ENCODE measurements at places on chromosomes 5 and 9.

GRCh38 chr9:121743441-121744001, 92.1 kb downstream of the DAB2IP start:
- DNase-seq: no peak

DNA sequence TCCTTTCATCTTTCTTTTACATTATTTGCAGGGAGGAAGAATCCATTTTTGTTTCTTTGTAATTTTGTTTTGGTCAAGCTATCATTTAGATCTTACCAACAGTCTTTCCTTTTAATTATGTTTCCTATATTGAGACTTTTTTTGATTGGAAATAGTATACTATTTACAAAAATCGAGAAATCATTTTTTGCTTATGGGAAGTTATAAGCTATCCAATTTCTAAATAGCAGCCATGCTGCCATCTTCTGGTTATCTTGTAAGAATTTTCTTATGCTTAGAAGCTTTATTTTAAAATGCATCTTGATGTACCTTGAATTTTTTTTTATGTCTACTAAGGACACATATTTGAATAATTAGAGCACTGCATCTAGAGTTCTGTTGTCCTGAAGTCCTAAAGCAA, 821.2 kb downstream of the PTPRD start:
- no peak for DNase-seq

- no peak for DNase-seq
These were observed 379.0 kb upstream of the GRAMD2B start for GRCh38 chr5:126044111-126044668.

- DNase-seq: no peak
These were observed 86.2 kb downstream of the SLC38A9 start for GRCh38 chr5:55625913-55626312.

DNA sequence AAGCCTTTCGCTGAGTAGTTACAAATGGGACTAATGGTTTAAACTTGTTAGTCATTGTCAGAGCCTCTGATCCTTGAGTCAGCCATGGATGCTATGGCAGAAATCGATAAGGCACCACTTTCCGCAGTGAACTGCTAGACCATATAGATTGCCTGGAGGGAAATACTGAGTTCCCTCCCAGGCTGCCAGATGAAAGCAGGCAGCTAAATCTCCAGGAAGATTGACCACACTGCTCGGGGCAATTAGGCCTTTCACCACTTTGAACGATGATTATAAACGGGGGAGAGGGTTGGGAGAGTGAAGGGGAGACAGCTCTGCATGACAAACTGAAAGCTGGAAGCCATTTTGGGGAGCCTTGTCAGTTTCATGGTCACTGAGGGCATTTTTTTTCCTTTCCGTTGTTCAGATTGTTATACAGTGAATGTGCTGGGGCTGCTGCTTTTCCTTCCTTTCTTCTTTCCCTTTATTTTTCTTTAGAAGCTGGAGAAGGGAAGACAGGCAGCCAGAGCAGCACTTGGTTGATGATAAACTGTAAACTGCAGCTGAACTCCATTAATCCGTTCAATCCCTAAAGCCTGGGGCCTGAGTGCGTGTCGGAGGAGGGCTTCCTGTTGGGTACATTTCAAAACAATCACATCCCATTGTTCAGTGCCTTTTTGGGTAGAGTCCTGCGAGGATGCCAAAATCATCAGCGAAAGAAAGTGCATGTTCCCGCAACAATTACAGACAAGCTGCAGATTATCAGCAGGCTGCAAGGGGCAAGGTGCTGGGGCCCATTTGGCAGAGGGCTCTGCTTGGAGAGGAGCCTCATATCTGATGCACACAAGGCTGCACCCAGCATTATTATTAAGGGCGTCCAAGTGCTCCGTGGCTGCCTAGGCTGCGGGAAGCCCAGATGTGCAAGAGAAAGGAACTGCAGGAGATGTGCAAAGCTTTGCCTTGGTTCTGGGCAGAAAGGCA, 308.4 kb downstream of the PSAT1 start:
- DNase-seq: no peak

GRCh38 chr9:16278326-16278999, 592.0 kb downstream of the BNC2 start:
- no peak for DNase-seq

DNA sequence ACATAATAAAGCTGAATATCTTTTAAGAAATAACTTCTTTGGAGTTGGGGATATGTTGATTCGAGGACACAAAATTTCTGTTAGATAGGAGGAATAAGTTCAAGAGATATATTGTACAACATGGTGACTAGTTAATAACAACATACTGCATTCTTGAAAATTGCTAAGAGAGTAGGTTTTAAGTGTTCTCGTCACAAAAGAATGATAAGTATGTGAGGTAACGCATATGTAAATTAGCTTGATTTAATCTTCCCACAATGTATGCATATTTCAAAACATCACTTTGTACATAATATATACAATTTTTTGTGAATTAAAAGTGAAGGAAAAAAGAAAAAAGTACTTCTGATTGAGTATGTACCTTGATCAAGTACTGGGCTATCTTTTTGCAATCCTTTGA, 428.0 kb upstream of the TRPC7 start:
- DNase-seq: no peak

DNA sequence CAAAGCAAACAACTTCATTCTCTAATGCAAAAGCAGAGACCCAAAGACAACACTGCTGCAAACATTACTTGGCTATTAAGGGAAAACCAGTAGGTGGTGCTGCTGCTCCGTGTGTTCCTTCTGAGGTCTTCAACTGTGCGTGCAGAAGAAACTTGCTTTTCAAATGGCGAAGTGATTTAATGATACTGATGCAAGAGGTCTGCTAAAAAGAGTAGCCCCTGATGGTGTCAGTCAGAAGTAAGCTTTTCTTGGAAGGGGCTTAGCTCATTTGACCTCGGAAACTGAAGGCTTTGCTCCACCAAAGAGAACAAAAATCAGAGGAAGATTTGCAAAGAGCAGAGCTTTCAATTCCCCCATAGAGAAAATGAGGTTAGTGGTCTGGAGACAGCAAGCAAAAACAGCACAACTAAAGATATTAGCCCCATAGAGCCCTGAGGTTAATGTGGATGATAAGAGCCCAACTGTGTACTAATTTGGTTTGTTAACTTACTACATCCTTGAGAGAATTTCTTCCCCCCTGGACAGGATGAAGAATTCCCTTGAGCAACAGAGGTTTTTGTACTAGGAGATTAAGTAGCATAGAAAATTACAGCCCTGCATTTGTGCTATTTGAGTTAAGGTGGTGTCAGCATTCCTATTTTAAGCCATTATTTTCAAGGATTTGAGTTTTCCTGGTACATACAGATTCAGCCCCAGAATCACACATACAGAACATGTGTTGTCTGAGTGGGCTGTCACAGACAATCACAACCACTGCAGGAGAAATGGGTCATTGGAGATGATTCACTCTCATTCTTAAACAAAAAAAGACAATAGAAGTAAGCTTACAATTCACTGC, 153.2 kb upstream of the C9orf72 start:
- peak; percentile 27 for DNase-seq

- no peak for DNase-seq
These were observed 207.1 kb downstream of the DCP2 start for GRCh38 chr5:113183694-113184093.

DNA sequence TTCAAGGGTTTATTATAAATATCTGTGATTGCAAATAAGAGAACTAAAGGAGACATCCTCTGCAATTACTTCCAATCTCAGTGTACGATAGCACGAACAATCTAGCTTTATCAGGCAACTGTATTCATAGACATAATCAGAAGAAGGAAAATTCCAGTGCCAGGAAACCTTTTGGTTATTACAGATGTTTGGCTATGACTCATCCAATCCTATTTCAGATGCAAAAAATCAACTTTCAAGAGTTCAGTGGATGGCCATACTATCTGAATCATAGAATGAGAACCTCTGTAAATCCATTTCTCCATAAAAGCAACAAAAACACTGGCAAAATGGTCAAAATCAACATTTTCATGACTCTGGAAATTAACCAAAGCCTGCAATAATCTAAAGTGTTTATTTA, 37.9 kb downstream of the GAS1 start:
- DNase-seq: no peak

- no peak for DNase-seq
These were observed 187.1 kb downstream of the ARHGEF28 start for GRCh38 chr5:73812962-73813588.

GRCh38 chr5:7493622-7494021, 97.7 kb downstream of the ADCY2 start:
- DNase-seq: no peak

DNA sequence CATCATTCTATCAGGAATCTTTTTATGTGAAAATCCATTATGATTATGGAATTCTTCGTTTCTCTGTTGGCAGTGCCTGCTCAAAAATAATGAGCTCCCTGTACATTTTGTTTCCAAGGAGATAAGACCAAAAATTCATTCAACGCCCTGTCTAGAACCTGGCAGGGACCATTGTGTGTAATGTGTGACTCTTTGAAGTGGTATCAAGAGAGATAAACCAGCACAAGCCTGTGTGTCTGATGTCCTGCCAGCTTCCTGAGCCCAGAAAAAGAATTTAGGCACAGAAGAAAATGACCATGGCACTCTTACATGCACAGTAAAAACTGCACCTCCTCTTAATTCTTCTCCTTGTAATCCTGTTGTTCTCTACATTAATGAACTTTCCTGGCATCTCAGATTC, 177.4 kb downstream of the SAXO1 start:
- no peak for DNase-seq

- DNase-seq: no peak
These were observed 83.7 kb upstream of the DHFR start for GRCh38 chr5:80738466-80738865.

- no peak for DNase-seq
These were observed 423.8 kb downstream of the SPOCK1 start for GRCh38 chr5:137075163-137075970.

DNA sequence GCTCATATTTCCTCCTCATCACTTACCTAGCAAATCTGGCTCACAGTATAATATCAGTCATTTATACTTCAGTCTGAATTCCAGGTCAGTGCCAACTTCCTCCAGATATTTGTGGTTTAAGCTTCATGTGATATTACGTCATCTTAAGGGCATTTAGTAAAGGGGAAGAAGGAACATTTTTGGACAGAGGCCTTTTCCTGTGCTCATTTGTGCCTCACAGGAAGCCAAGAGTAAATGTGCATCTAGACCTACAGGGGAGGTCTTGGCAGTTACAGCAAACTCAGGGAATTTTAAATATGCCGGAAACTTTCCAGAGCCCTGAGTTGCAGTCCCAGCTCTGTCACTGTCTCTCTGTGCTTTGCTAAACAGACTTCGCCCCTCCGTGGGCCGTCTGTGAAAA, 12.3 kb upstream of the KCNIP1 start:
- DNase-seq: no peak

DNA sequence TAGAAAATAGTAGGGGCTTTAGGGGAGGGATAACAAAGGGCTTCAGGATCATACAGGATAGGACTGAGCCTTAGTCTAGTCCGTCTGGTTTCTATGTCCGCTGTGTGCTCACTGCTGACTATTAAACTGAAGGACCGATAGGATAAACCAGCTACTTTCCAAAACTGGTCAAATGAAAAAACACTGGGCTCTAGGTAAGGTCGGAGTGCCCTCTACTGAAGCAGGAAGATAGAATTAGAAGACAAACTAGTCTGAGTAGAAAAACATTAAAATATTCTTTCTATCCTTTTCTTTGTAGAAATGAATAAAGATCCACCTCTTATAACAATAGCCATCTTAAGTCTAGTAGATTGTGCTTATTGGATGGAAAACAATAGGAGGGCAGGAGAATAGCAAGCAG, 133.6 kb downstream of the CEMIP2 start:
- no peak for DNase-seq

DNA sequence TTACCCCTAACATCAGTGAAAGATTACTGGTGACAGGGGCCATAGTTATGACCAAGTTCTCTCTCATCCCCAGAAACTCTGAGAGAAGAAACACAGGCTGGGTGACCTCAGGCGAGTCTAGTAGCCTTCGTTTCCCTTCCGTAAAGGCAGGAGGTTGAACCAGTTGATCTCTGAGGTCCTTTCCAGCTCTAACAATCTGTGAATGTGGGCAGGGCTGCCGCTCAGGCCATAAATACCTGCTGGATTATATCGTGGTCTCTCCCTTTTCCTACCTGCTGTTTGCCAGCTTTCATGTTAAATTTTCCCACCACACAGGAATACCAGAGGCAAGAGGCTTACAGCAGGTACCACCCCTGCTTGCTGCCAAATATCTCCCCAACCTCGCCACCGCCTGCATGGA, 357.5 kb downstream of the SH3GL2 start:
- no peak for DNase-seq

- DNase-seq: no peak
These were observed 21.7 kb downstream of the LPAR1 start for GRCh38 chr9:111016426-111017045.

DNA sequence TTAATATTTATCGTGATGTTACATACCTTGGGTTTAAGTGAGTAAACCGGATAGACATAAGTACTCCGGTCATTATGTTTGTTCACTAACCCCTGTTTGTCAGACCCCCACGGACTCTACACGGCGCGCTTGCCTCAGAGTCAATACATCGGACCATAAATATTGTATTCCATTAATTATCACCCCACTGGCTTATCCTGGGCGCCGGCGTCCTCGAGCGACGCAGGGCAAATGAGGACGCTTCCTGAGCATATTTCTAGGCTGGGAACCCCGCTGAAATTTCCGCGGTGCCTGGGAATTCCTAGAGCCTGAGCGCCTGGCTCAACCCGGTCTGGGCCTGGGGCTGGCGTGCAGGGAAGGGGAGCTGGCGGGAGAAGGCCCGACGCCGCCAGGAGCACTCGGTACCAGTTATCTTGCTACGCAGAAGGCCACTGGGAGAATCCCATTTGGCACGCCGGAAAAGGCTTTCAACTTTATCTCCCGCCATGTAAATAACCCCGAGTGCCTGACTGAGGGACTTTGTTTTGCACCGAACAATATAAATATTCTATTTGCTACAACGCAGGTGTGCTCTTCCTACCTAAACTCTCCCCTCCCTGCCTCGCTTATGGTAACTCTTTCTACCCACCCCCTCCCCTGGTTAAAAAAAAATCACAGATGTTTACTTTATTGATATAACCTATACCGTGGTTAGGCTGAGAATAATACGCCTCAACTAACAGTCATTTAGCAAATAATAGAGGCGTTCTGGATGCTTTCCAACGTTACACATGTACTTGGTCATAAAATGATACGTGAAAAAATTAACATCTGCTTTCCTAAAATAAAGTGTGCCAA, 19.4 kb downstream of the NR2F1 start:
- no peak for DNase-seq

- peak; percentile 81 for DNase-seq
These were observed 79.2 kb upstream of the HSPA9 start for GRCh38 chr5:138654281-138654867.

- DNase-seq: no peak
These were observed 79.0 kb upstream of the ZNF608 start for GRCh38 chr5:124825250-124825982.

GRCh38 chr5:10324518-10325370, 17.0 kb upstream of the CMBL start:
- no peak for DNase-seq

DNA sequence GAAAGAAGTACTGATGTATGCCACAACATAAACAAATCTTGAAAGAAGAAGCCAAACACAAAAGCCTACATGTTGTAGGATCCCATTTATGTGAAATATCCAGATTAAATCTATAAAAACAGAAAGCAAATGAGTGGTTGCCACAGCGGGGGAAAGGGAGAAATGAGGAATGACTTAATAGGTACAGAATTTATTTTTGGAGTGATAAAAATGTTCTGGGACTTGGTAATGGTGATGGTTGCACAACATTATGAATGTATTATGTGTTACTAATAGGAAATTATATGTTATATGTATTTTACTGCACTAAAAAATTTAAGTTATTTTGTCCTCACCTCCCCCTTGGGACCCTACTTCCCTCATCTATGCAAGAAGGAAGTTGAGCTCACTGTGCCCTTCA, 16.4 kb upstream of the TTC1 start:
- DNase-seq: no peak
